ENCODE measurements at places on chromosomes 2 and 18.

- no peak for DNase-seq
Measured at GRCh38 chr2:124046332-124046731, 21.2 kb downstream of the CNTNAP5 start.

DNA sequence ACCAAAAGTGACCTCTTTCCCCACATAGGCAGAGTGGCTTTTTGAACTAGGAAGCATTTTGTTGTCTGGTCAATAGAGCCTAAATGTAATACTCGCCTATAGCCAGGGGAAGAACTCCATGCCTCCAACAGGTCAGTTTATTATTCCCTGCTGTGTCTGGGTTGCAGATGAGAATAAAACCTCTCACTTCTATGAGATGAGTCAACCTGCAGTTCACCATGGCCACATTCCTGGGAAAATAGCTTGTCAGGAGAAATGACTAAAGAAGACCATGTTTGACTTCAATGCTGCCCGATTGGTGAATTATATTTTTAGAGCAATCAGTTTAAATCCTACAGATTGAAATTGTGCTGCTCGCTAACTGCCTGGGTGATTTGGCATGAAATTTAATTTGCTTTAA lies 46.7 kb upstream of the LRRTM1 start:
- DNase-seq, result no peak

DNA sequence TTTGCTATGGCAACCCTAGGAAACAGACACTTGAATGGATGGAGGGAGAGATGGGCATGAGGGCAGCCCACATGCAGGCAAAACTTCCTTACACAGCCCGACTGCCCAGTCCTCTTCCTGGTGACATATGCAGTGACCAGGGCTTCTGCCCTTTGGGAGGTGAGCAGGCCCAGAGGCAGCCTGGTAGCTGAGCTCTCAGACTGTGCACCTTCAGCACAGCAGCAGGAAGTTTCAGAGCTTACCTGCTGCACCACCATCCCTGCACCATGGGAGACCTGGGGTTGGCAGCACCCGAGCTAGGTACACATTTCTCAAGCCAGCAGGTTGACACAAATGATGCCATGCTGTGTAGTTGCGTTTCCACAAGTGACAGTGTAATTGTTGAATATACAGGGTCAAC lies 97.6 kb upstream of the LMAN1 start:
- no peak for DNase-seq

DNA sequence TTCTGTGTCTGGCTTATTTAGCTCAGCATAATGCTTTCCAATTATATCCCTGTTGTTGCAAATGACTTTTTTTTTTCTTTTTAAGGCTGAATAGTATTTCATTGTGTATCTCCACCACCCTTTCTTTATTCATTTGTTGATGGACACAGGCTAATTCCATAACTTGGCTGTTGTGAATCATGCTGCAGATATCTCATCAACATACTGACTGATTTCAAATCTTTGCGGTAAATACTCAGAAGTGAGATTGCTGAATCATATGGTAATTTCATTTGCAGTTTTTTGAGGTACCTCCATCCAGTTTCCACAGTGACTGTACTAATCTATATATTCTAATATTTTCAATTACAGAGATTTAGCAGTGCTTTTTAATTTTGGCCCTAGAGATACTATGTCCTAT lies 266.2 kb downstream of the TMX3 start:
- DNase-seq, result no peak

DNA sequence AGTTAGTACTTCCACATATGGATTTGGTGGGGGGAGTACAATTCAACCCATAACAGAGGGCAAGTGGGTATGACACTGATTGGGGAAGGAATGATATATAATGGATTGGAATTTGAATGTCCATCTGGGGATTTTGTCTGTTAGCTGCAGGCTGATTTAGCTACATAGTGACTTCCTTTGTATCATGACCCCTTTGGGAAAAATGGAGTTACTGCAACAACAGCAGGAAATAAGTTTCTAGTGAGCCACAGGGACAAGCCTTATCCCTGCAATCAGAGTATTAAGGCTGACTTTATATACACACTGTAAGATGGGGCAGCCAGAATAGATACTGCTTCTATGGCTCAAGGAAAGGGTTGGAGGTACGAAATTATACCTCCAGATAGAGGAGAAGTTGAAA lies 404.4 kb upstream of the MEIS1 start:
- no peak for DNase-seq

DNA sequence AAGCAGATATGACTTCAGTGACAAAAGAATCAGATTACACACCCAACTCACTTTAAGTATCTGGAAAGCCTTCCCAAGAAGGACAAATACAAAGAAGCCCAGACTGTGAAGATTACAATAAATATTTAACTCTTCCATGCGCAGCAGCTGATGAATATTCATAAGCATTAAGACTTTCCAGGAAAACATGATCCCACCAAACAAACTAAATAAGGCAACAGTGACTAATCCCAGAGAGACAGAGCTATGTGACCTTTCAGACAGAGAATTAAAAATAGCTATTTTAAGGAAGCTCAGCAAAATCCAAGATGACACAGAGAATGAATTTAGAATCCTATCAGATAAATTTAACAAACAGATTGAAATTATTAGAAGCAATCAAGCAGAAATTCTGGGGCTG lies 108.2 kb upstream of the UBE2E3 start:
- peak; percentile 2 for DNase-seq

DNA sequence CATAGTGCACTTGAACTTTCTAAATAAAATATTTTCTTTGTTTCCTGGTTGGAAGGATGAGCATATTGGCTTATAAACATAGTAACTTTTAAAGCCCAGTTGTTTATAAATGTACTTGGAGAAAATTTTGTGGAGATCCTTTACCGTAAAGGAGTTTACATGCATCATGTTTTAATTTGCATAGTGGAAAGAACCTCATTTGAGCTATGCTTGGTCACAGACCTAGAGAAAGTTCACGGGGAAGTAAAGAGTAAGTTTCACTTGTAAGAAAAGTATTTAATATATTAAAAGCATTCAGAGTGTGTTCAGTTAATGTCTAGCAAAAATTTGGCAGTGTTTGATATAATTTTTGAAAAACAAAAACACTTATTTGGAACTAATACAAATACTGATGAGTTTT lies 45.3 kb downstream of the PIKFYVE start:
- no peak for DNase-seq

DNA sequence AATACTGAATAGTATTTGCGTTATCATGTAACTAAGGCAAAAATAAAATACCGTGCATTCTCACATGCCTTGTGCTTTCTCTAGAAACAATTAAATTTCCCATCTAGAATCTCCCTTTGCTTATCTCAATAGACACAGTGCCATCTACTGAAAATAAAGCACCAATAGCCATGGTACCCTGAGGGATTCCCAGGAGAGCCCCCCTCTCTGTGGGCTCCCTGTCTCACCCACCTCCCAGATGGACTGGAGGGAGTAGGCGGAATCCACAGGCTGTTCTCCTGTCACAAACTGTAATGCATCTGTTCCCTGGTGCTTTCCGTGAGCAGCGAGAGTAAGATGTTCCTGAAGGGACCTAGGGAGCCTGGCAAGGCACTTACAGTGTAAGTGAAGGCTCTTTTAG lies 112.4 kb upstream of the UPP2 start:
- no peak for DNase-seq

- DNase-seq, result no peak
Measured at GRCh38 chr2:215535125-215535668, 99.3 kb upstream of the FN1 start.

DNA sequence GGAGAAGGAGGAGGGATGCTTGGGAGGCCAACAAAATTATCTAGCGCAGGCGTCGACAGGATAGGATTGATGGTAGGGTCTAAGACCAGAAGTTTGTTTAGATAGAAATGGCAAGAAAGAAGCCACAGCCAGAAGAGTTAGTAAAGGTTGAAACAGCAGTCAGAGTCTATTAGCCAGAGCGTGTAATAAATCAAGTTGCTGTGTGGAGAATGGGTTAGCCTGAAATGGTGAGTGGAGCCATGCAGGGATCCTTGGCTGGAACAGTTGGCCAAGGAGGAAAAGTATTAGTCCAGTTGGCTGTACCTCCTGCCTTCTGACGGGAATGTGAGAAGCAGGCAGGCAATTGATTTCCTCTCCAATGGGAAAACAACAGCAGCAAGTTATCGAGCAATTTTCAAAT lies 190.7 kb upstream of the CCDC68 start:
- no peak for DNase-seq

- no peak for DNase-seq
Measured at GRCh38 chr2:141103216-141103615, 1027.6 kb downstream of the LRP1B start.

DNA sequence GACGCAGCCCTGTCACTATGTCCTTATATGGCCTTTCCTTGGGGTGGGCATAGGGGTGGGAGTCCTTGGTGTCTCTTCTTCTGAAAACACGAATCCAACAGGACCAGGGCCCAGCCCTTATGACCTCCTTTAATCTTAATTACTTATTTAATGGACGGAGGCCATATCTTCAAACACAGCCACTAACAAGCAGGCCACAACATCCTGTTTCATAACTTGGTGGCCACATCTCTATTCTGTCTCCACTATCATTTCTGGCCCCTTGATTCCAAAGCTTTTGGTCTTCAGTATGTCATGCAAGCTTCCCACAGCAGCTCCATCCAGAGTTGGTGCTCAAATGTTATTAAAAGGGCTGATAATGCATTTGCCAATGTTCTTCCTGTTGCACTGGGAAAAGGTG lies 287.3 kb upstream of the SMIM21 start:
- DNase-seq, result no peak

DNA sequence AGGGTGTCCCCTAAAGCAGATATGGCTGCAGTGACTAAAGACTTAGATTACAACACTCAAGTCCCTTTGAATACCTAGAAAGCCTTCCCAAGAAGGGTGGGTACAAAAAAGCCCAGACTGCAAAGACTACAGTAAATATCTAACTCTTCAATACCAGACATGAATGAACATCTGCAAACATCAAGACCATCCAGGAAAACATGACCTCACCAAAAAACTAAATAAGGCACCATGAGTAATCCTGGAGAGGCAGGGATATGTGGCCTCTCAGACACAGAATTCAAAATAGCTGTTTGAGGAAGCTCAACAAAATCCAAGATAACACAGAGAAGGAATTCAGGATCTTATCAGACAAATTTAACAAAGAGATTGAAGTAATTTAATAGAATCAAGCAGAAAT lies 138.2 kb upstream of the OTOS start:
- DNase-seq, result no peak

DNA sequence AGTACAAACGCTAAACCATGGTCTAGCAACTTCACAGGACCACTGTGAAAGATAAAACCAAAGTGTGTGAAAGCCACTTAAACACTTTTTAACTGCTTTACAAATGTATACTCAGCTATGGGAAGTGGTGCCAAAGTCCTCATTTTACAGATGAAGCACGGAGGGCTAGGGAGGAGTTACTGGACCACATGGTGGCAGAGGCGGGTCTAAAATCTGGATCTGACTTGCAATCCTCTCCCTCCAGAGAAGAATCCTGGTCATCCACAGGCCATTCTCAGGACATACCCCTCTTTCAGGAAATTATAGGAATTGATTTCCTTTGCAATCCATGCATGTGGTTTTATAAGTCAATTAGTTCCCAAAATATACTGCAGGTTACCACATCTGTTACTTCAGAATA lies 84.6 kb upstream of the GYPC start:
- no peak for DNase-seq

DNA sequence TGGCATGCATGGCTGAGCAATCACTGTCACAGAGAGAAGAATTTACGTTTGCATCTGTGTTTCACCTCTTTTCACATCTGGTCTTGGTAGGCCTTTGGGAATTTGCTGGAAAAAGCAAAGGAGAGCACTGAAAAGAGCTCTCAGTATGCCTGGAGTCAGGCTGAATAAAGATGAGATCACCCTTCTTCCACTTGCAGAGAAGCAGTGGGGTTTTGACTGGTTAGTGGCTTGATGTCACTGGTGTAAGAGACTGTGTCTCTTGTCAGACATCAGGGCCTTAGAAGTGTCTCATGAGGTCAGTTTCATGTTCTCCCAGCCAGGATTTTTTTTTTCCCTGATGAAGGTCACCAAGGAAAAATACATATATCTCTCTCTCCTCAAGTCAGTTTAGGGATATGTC lies 353.8 kb downstream of the INSIG2 start:
- DNase-seq, result no peak

DNA sequence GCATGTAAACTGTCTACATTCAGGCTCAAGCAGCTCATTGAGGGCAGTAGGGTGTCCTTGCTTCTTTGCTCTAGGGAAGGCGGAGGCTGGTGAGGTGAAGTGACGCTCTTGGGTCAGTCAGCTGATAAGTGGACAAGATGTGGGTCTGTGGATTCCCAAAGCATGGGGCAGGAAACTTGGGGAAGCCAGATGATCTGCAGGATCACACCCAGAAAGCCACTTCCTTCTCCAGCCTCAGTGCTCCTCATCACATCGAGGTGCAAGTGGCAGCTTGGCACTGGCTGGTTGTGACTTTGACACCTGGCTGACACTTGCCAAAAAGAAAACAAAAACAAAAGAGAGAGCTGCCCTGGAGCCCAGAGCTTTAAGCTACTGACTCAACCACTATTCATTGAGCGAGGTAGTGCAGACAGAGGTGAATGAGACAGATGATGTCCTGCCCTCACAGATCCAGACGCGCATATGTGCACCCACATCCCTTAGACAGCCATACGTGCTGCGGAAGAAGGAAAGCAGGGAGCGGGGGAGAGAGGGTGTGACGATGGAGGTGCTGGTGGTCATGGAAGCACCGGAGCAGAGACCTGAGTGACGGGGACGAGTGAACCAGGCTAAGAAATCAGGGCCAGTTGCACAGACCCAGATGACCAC lies 3.1 kb upstream of the CIB4 start:
- DNase-seq, result no peak

- DNase-seq, result no peak
Measured at GRCh38 chr18:72119082-72119481, 425.1 kb downstream of the CBLN2 start.

GRCh38 chr2:197897960-197898678 lies 93.7 kb downstream of the PLCL1 start:
- DNase-seq, result no peak

DNA sequence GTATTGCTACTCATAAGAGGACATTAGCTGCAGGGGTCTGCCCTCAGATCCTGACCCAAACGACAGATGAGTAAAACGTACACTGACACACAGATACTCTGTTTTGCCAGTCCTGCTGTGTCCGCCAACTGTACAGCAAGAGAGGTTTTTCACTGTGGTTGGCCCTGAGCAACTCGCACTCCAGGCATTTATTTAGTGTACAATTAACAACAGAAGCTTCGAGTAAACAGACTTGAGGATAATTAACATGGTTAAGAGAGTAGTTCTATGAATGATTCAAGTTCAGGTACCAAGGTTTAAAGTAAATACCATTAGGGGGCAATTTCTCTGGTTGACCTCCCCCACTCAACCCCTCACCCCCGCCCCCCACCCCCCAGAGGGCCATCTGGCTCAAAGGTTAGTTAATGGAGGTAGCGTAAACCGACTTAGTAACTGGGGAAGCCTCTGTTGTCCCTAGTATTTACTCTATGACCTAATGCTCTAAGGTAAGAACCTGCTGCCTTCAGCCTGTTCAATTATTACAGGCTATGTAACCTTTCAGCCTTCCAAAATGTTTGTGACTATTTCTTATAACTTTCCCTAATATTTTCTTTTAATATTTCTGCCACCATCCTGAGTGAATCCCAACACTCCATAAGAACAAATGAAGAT lies 103.9 kb upstream of the XIRP2 start:
- no peak for DNase-seq

GRCh38 chr2:40282428-40282827 lies 169.5 kb downstream of the SLC8A1 start:
- DNase-seq, result no peak

Data from hepatic stellate cell (primary cell).